ENCODE measurements at places on chromosomes 3 and 15.

DNA sequence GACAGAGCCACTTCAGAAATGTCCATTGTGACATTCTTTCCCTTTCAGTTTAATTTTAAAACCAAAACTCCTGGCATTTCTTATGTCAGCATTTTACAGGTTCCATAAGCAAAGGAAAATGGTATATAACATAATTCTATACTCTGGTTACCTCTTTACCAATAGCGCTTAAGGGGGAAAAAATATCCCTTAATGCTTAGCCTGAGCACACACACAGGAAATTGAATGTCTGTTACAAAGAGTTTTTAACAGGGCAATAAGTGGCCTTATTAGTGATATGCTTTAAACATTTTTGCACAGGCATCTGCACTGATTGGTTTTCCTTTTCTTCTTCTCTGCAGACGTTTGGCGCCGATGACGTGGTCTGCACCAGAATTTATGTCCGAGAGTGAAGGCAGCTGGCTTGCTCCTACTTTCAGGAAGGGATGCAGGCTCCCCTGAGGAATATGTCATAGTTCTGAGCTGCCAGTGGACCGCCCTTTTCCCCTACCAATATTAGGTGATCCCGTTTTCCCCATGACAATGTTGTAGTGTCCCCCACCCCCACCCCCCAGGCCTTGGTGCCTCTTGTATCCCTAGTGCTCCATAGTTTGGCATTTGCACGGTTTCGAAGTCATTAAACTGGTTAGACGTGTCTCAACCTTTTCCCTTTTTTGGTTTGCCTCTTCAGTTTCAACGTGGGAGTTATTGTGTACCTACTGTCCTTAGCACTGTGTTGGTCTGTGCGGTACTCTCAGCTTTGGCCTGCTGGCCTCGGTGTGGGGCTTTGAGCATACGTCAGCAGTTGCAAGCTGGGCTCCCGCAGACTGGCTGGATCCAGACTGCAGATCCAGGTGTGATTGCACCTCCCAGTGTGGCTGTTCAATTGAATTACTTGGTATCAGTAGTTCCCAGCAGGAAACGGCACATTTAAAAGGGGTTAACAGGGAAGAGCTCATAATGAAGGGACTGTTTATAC is 7.7 kb downstream of the CRABP1 start:
- DNase-seq, result no peak

- no peak for DNase-seq
These were observed 93.5 kb downstream of the CHCHD6 start for GRCh38 chr3:126797563-126797962.

DNA sequence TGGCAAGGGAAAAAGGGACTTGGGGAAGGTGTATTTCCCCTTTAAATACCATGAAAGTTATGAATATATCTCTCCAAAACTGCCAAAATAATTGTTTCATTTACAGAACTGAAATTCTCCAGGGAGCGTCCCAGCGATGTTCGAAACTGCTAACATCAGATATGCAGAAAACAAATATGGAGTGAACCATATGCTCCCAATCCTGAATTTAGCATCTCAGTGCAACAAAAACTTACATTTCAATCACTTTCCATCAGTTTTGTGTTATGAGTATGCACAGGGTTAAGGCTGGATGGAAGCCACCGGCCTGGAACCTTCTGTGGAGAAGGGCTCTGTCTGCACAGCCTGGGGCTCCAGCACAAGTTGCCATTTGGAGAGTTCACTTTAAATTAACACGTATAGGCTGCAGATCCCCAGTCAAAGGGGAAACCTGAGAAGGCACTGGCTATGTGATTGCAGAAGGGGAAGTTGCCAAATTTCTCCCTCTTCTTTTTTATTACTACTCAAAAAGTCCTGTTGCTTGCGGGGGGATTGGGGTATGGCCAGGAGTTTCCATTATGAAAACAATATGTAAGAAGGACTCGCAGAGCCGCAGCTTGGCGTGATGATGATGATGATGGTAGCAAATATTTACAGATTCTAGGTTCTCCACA is 56.9 kb upstream of the FOXP1 start:
- DNase-seq, result no peak

GRCh38 chr3:120022729-120023128 is 71.5 kb downstream of the GSK3B start:
- DNase-seq, result no peak

GRCh38 chr15:57551715-57552677 is 39.7 kb upstream of the MYZAP start:
- peak; percentile 94 for DNase-seq

GRCh38 chr3:43695863-43696262 is 5.1 kb downstream of the ABHD5 start:
- no peak for DNase-seq

- no peak for DNase-seq
These were observed 98.4 kb downstream of the TMEM266 start for GRCh38 chr15:76158226-76158625.

Data from islet precursor cell (in vitro differentiated cells).